ENCODE measurements at places on chromosomes 5 and 9. TPM values are rescaled to one million over a fixed set of nuclear protein-coding genes. Genes with fewer than 3 reads are reported as not detected.
A peak's percentile ranks its signal among the peaks of the same experiment; 100 is the strongest.

DNA sequence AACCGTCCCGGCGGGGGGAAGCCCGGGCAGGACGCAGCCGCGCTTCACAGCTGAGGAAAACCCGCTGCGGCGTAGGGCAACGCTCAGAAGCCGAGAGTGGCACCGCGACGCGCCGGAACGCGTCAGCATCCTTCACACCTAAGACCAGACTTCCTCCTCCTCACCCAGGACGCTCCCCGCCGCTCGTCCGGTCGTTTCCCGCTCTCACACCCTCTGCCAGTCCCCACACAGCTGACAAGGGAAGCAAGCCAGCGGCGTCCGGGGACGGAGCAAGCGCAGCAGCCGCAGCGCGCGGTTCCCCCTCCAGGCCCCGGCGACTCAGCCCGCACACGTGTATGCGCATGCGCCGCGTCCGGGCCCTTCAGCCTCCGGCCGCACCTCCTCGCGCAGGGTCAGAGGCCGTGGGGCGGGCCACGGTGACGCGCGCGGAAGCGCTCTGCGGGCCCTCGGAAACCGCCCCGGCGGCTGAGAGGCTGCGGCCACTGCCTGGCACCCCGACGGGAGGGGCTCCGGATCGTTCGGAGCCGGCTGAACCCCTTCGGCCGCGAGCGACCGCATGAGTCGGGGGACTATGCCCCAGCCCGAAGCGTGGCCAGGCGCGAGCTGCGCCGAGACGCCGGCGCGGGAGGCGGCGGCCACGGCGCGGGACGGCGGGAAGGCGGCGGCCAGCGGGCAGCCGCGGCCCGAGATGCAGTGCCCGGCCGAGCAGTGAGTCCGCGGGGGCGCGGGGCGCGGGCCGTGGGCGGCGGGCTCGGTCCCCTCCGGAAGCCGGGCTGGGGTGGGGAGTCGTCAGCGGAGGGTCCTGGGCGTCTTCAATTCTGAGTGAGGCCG lies at the start of gene OTULIN:
Gene OTULIN, plus strand, starts transcription at position 449 of the 831 bp plus-strand sequence. Its CDS starts 108 bp downstream, at position 557.
- no peak for DNase-seq

DNA sequence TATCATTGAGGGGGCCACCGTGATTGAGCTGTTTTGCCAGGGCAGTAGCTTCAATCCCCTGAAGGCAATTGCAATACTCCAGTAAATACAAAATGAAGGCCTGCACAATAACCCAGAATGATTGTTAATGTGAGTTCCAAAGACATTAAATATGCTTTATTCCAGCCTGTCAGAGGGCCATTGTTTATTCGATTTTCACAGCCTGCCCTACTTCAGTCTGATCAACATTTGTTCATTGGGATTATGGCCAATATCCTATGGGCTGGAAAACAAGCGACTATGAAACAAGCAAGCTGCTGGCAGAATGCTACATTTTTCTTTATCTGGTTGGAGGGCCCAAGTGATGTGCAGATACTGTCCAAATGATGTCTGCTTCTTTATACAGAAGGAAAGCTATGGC lies 543.1 kb downstream of the TLE1 start:
- no peak for DNase-seq

- no peak for DNase-seq
These were observed 34.5 kb upstream of the COL5A1 start for GRCh38 chr9:134606951-134607731.

Gene C6
- total RNA-seq, result 0.05 TPM

- peak; percentile 39 for DNase-seq
These were observed 45.5 kb downstream of the SPOCK1 start for GRCh38 chr5:137453483-137454080.

- no peak for DNase-seq
These were observed 150.6 kb downstream of the MCTP1 start for GRCh38 chr5:95134326-95134725.

- DNase-seq, result no peak
These were observed 1.5 kb downstream of the CSF2 start for GRCh38 chr5:132074772-132075718.

GRCh38 chr9:123235448-123235847 lies 32.9 kb downstream of the STRBP start:
- DNase-seq, result no peak
